ENCODE measurements at places on chromosomes 6 and 20.

DNA sequence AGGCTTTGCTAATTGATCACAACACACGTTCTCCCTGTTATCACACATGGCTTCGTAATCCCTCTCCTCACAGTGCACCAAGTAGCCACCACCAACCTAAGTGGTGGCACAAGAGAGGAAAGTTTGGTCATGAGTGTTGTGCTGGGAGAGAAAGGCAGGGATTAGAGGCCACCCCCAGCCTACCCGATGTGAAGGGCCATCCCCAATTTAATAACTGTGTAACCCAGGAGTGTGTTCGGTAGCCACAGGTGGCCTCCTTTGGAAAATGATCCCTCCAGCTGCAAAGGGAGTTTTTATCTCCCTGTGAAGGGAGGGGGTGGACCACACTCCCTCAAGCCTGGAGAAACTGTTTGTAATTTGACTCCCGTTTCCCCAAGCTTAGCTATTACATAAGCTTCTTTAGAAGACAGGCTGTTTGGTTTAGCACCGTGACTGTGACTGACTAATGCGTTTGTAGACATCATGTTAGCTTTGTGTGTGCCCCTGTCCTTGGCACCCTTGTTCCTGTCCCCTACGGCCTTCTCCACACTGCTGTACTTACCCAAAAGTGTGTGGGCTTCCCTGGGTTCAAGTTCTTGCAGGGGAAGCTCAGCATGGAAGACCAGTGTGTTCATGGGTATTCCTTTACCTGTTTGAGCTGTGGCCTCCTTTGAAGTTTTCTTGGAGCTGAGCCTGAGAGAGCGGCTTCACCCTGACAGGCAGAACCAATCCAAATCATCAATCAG lies 20.6 kb downstream of the PPP1R16B start:
- no peak for DNase-seq

GRCh38 chr6:22657352-22657980 lies 88.1 kb downstream of the HDGFL1 start:
- DNase-seq = no peak

GRCh38 chr6:21965016-21965415 lies 331.8 kb downstream of the PRL start:
- no peak for DNase-seq

- no peak for DNase-seq
Observed at GRCh38 chr6:29517728-29518440, 30.1 kb upstream of the MAS1L start.

GRCh38 chr20:42678895-42679294 lies 510.8 kb downstream of the PTPRT start:
- no peak for DNase-seq

- no peak for DNase-seq
Observed at GRCh38 chr20:58179083-58179431, 49.4 kb downstream of the ANKRD60 start.

DNA sequence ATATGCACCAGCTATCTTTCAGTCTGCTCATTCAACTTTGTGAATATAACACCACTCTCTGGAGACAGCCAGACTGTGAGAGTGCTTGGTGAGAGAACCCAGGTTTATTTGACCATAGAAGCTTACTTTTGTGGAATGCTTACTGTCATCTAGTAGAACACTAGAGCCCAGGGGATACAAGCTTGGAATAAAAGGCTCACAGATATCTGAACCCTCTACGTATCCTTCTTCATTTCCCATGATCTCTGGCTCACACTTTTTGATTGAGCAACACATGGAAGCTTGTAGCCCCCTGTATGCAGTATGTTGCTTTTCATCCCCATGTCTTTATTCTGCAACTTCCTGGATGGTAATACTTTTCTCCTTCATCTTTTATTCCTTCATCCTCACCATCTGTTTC lies 835.3 kb upstream of the CITED2 start:
- no peak for DNase-seq

DNA sequence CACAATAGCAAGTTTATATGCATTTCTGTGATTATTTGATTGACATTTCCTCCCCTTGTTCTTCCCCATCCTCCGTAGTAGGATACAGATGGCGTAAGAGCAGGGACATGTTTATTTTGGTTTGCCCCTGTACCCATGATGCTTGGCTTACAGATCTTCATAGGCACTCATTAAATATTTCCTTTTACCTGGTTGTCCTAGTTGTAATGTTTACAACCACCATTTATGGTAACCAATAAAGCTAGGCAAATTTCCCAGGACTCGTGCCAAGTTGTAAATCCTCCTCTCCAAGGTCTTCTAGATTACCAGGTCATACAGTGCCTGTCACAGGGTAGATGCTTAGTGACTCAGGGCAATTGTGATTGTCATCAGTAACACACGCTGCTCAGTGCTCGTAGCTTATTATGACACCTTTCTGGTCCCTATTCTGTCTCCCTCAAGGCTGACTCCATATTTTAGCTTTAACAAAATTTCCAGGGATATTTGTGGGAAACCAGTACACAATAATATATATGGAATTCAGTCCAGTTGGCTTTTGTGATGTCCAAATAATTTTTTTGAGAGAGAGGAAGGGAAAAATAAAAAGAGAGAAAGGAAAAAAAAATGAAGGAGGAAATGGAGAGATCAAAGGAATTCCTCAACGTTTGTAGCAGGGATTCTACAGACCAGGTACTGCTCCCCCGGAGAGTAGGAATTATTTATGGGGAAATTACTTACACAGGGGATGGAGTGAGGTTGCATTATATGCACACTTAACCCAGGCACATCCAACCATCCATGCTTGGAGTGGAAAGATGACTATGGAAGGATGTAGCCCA lies 24.6 kb downstream of the CYP24A1 start:
- DNase-seq = no peak

- no peak for DNase-seq
Observed at GRCh38 chr6:19417713-19418112, 419.5 kb upstream of the ID4 start.

DNA sequence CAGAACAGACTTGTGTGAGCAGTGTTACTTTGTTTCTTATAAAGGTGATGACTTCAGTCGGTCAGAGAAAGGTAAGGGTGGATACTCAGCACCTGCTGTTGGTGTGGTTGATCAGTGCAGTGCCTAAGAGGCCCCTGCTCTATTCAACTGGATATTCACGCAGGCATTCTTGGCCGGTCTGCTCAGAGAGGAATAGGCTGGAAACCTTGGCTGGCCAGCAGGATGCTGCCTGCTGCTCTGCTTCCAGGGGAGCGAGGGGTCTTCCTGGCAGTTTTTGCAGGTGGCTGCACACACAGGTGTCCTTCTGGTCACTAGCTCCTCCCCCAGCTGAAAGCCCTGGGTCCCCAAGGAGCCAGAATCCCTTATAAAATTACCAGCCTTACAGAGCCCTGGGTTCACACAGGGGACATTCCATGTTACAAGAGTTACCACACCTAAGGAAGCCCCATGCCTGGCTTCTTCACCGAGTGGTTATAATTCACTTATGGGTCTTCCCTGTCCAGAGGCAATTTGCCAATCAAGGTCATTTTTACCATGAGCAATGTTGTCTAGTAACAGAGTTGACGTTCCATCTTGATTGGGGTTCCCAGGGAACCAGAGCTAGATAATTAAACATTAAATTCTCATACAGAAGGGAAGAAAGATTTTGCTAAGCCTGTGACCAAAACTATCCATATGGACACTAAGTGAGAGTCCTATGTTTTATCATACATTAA lies 16.4 kb downstream of the SYNJ2 start:
- DNase-seq = no peak

GRCh38 chr6:121436274-121436857 lies 920 bp downstream of the GJA1 start:
- no peak for DNase-seq

DNA sequence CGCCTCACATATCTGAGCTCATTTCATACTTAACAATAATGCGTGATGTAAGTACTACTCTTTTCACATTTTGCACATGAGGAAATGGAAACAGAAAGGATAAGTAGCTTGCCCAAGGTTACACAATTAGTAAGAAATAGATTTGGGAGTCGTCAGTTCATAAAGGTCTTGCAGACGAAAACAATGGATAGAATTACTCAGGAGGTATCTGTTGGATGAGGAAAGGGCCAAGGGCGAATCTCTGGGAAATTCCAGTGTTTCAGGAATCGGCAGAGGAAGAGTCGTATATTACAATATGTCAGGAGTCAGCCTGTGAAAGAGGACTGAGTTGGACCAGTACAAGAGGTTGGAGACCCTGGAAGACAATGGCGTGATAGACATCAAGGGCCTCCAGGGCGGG lies 12.8 kb upstream of the EDN1 start:
- no peak for DNase-seq

DNA sequence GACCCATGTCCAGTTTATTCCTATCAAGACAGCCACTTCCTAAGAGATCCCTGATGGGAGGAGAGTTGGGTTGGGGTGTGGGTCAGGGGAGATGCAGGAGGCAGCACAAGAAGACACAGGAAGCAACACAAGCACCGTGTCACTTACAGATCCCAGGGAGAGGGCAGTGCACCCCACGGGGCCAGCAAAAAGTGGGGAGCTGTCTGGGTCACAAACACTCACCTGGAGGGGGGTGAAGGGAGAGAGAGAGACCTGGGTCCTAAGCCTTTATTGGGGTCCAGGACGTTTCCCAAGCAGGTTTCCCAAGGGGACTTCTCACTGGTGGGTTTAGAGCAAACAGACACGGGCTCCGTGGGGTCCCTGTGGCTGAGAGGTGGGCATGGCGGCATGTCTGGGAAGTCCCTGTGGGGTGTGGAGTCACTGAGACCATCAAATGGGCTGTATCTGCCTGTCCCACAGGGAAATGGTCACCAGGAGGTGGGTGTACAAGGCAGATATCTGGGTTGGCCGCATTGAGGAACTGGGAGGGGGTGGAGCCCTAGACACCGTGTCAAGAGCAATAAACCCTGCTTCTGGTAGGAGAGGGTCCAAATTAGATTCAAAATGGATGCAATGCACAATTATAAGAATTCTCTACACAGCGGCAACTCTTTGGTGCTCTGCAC lies 1.6 kb upstream of the CD93 start:
- no peak for DNase-seq

DNA sequence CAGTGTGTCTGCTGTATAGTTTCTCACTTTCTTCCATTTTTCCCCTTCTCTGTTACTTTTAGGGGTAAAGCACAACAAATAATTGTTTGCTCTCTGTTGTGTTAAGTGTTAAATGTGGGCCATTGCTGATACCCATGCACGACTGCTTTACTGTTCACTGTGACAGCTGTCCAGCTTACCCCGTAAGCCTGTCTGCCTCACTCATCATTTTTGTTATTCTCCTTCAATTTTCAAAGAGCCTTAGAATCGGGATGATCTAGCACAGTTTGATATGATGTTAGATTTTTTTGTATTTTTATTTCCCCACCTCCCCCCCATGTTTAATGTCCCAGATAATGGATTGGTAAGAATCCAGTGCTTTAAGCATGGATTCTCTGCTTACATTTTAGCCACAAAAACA lies 41.2 kb upstream of the MLIP start:
- no peak for DNase-seq

DNA sequence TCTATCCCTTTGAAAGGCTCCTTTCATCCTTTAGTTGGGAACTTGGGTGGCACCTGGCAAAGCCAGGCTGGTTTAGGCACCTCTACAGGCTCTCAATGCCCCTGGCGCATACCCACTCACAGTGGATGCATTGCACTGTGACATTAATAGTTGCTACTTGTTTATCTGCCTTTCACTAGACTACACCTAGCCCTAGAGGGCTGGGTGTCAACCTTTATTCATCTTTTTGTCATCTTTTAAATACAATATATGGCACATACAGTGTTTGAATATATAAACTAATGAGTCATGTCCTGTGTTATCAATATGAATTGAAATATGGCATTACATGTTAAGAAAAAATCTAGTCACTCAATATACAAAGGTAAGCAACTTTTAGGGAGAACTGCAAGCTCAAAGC lies 120.0 kb upstream of the BCLAF1 start:
- DNase-seq = no peak

GRCh38 chr6:156844089-156844488 lies 66.9 kb downstream of the ARID1B start:
- no peak for DNase-seq

GRCh38 chr6:119960036-119960435 lies 610.5 kb upstream of the MAN1A1 start:
- DNase-seq = no peak

DNA sequence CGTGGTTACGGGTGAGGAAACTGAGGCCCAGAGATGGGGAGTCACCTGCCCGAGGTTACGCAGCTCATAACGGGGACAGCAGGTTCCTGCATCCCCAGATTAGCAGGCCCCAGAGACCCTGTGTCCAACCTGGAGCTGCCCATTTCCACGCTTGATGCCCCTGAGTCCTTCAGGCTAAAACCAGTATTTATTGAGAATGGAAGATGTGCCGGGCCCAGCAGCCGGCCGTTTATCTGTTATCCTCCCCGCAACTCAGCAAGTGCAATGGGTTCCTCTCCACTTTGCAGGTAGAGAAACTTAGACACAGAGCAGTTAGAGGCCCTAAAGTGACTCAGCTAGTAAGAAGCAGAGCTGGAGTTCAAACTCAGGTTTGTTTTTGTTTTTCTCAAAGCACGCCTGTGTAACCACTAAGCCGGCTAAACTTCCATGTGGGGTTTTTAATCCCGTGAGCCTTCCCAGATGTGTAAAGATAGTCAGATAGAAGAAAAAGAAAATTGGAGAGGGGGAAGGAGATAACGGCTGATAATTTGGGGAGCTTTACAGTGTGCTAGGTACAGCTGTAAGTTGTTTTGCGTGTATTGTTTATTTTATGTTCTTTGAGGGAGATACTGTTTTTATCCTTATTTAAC lies 775 bp downstream of the PFDN4 start:
- no peak for DNase-seq

- DNase-seq = no peak
Observed at GRCh38 chr6:133634474-133634873, 254.4 kb upstream of the TCF21 start.

GRCh38 chr6:169160855-169161560 lies 92.6 kb downstream of the THBS2 start:
- no peak for DNase-seq
